Occipital lobe (tissue), 3 donors: ENCODE measurements at places on chromosomes 13 and 19. TPM values are rescaled to one million over a fixed set of nuclear protein-coding genes. Genes with fewer than 3 reads are reported as not detected.

GRCh38 chr19:6249296-6249695, 30.5 kb downstream of the MLLT1 start:
- no peak for DNase-seq

DNA sequence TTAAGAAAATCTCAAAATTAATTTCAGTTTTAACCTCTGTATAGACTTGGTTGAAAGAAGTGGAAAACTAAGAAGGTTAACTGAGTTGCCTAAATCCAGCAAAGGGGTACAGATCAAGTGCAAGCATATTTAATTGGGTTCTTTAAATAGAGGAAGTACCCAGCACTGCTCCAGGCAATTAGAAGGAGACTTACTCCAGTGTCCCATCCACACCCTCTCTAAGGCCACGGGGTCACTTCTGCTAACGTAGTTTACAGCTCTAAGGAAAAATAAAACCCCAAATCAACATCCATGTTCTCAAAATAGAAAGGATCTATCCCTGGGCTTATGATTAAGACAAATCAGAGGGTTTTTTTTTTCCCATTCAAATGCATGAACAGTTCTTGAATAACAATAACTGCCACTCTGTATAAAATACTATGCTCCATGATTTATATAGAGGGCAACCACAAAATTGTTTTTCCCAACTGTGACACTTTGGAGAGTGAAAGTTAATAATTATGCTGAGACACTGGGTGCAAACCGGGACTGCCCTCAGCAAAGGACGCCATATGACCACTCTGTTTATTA, 4.6 kb downstream of the FRY start:
- DNase-seq, result no peak

IGLON5 gene
- 3.0 TPM for total RNA-seq

GRCh38 chr13:109974354-109974753, 188.0 kb upstream of the IRS2 start:
- no peak for DNase-seq

ZNF793 gene
- total RNA-seq, result 51.3 TPM

DNA sequence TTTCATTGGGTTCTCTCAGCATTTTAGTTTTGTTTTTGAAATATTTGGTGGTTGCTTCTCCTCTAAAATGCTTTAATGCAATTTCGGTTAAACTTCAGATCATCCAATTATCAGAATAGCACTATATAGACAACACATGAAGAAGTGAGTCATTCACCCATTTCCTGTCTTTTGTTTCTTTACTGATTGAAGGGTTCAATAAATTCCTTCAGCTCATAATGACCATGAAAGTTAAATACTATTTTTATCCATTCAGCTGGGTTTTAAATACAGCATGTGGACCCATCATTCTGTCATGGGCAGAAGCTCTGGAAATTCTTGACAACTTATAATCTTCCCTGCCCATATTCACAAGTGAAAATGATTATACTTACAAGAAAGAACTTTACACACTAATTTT, 187.2 kb downstream of the ITGBL1 start:
- DNase-seq, result no peak

GJB2 gene
- 3.1 TPM for total RNA-seq
